Foreskin keratinocyte (primary cell): ENCODE measurements at places on chromosomes 3 and 15. TPM values are rescaled to one million over a fixed set of nuclear protein-coding genes. Genes with fewer than 3 reads are reported as not detected.

GOLGA6L4 gene
- 0.46 and 0.99 TPM in 2 replicates for total RNA-seq

DLEC1 gene
- not detected in 2 replicates for total RNA-seq

SCN11A gene
- not detected in 2 replicates for total RNA-seq

PDZRN3 gene
- total RNA-seq = 0.24 and 0.25 TPM in 2 replicates

ANKRD63 gene
- not detected in 2 replicates for total RNA-seq

MME gene
- total RNA-seq = 2.6 and 4.7 TPM in 2 replicates

GRCh38 chr3:56197259-56197965, 270.9 kb downstream of the ERC2 start:
- no peak for DNase-seq

GRCh38 chr3:141858312-141858711, 18.1 kb upstream of the ATP1B3 start:
- DNase-seq = no peak

DNA sequence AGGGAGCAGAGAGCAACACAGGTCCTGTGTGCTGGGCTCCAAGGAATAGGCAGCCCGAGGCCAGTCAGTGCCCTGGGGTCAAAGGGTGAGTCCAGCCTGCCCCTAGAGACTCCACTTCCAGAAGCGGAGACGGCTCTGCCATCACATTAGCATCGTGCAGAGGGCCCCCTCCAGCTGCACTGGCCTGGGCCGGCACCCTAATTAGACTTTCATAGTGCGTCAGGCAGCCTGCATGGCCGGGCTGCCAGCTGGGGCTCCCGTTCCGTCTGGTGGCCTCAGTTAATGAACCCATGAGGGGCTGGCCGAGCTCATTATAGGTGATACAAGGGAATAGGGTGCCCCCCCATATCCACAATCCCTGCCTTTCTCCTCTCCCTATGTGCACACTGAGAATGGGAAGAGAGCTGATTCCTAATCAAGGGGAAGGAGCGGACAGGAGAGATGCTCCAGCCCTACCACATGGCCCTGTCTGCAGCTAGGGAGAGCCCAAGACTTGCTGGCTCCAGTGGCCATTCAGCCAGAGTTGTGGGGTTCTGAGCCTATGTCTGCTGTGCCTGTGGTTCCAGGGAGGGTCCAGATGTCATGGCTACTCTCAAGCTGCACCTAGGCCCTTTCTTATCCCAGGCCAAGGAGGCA, 128.0 kb downstream of the SRGAP3 start:
- no peak for DNase-seq

- no peak for DNase-seq
Observed at GRCh38 chr3:84978843-84979242, 20.1 kb downstream of the CADM2 start.

GRCh38 chr15:85393210-85393609, 12.8 kb downstream of the AKAP13 start:
- DNase-seq = no peak

- DNase-seq = no peak
Observed at GRCh38 chr3:14505803-14506500, 34.2 kb downstream of the GRIP2 start.

DNA sequence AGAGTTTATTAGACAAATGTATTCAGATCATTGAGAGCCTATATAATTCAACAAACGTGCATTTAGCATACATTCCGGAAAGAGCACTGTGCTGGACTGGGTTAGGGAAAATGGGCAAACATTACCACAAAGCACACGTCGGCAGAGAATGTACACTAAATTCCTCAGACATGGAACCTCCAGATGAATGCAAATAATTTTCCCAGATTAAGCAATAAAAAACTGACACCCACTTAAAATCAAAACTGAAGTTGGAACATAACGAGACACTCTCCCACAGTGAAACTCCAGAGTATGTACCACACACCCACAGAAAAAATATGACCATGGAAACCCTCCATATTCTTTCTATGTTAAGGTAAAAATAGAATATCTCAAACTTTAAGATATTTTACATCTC, 4.8 kb downstream of the SECISBP2L start:
- no peak for DNase-seq

DNA sequence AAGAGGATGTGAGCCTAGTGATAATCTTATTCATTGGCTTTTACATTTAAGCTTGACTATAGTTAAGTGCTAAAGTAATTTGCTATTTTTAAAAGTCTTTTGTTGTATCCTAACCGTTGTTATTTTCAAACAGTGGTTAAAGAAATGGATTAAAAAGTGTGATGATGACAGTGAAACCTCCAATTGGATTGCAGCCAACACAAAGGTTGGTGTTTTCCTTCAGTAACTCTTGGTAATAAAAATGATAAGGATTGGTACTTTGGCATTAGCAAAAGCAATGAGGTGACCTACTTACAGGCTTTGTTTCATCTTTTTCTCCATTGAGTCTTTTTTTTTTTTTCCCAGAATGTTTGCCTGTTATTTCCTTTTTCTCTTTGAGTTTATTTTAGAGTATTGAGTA, 87.5 kb upstream of the GOLGA6B start:
- no peak for DNase-seq

GRCh38 chr3:188649521-188649920, 495.6 kb downstream of the LPP start:
- peak; percentile 37 for DNase-seq

DNA sequence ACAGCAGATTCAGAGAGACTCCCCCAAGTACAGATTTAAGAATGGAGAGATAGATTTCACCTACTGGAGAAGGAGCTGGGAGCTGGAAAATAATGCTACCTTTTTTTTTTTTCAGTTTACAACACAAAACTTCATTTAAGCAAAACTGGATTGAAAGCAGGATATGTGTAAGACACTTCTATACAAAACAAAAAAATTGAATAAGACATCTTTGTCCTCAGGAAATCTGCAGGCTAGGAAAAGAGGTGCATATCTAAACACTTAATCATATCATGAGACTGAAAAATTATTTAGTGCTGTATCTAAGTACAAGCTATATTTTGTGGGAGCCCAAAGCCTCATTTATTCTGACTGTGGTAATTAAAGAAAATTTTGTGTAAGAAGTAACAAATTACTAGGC, 516.1 kb downstream of the ZIC1 start:
- no peak for DNase-seq

DNA sequence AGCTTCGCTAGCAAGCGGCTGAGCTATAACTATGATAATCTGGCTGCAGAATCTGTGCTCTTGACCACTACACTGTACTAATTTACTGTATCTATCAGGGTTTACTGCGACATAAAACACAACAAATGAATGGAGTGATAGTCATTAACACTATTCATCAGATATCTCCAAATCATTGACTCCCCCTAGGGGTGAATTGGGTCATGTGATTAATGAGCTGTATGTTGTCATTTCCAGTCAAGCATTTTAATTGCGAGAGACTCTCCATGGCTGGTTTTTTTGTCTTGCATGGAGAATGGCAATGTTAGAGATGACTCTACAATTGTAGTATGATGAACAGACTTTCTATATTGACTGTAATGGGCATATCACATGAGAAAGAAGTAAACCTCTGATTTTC, 10.5 kb upstream of the TM4SF18 start:
- no peak for DNase-seq

DNA sequence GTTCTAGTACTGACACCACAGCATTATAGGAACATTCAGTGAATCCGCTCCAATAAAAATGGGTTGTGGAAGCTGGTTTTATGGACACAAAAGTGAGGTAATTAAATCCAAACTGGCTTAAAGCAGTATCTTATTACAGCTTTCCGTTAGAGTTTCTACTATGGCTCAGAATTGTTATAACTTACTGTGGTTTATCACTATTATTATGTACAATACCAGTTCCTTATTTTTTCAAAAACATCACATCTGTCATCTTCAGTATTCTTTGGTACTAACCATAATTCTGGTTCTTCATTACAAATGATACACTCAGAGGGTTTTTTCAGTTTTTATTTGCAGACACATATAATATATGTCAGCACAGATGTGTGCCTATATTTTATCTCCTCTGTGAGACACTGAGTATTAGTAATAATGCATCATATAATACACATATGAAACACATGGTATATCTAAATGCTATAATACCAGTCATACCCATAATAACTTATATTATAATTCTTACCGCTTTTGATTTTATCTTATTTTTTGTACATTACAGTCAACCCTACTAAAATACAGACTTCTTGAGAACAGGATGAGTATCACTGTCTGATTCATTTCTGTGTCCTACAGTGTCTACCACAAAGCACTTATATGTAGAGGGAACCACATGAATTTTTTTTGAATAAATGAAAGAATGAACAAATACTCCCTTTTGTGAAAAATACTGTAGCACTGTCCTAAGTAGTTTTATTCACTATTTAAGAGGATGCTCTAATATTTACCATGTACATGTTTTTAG, 39.0 kb downstream of the CMSS1 start:
- no peak for DNase-seq

DNA sequence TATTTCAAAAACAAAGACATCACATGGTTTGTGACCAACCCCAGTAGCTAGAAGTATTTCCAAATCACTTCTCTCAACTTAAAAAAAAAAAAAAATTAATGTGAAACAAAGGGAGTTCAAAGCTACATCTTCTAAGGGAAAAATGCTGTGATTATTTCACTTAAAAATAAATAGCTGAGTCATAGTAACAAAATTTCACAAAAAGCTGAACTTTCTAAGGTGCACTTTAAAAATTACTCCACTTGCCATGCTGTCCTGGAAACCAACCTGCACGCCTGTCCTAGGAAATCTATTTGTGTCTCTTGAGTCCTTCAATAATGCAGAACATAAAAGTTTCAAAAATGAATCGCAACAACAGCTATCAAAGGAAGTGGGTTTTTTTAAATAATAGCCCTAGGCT, 1.8 kb downstream of the ACAP2 start:
- no peak for DNase-seq

DNA sequence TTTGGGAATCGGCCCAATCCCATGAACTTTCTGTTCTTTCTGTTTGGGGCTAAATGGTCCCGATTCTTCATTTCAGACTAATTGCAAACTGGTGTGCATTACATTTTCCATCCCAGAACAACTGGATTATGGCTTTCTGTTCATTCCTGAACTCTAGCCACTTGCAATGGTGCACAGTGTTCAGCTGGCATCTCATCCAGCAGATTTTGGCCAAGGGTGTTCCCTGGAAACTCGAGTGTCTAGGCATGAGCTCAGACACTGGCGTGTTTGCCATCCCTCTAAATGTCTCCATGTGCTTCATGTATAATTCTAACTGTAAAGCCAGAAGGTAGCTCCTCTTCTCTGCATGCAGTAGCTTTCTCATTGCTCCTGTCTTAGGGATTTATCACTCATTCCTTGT, 97.1 kb upstream of the MYZAP start:
- no peak for DNase-seq

DNA sequence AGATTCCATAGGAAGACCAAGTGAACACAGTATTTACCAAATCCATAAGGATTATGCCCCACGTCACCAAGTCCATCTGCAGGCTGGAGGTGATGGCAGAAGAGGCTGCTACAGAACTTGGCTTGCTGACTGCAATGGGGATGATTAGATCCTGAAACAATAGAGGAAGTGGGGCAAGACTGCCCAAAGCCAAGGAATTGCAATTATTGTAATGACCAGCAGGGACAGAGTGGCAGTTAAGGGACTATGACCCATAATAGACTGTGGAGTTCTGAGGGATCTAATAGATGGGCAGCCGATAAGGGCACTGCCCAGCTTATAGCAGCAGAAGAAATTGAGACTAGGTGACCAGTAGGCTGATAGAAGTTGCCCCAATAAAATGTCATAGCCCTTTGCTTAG, 108.4 kb downstream of the MINAR1 start:
- DNase-seq = no peak

- DNase-seq = no peak
Observed at GRCh38 chr3:1381647-1382036, 288.8 kb downstream of the CNTN6 start.
